ENCODE measurements at places on chromosomes 5 and 9. TPM values are rescaled to one million over a fixed set of nuclear protein-coding genes. Genes with fewer than 3 reads are reported as not detected.

HSPA5 gene
- 128 TPM for total RNA-seq

DNA sequence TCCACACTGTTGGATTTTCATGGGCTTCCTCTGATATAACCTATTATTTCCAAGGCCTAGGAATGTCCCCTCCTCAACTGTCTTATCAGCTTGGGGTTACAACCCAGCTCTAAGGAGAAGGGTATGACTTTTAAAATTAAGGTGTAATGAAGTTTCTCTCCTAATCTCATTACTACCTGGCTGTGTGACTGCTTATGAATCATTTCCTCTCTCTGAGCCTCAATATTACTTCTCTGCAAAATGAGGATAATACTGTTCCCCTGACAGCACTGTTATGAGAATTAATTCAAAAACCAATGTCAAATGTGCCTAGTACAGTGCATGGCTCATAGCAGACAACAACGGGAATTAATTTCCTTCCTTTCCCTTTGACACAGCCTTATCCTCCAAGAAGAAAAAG, 118.9 kb downstream of the NR6A1 start:
- no peak overlapping the region for H3K4me3 ChIP-seq
- H3K27me3 ChIP-seq: no peaks in the 10 kb centered on the region
- no peak overlapping the region for H3K27ac ChIP-seq
- H3K36me3 ChIP-seq: no peaks in the 10 kb centered on the region

DNA sequence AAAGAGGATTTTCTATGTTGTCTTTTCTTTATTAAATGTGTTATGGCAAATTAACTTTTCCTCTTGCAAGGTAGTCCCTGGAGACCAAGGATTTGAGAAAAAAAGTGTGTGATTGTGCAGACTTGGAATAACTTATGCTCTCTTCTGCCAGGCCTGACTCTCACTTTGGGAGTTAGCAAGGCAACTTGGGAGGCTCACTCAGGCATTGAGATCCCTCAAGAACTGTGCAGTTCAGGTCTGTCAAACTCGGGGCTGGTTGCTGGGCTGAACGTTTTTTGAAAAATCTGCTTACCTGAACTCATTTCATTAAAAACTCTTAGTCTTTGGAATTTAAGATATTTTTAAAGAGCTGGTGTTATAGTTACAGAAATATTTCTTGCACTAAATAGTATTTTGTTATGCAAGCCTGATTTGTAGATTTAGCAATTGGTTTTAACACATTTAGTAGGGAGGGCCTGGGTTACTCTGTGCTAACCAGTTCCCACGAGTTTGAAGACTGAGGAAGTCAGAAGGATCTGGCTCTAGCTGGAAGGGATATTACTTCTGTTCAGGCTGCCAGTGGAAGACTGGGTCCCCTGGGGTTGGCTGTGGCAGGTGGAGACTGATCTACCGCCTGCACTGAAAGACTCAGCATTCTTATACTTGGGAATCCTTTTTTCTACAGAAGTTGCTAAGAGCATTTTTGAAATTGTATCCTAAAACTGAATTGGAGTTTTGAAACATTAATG, 150.4 kb upstream of the PCSK5 start:
- H3K4me1 ChIP-seq: no peaks in the 10 kb centered on the region
- no peak overlapping the region for H3K27ac ChIP-seq
- no peak for DNase-seq
- H3K27me3 ChIP-seq: no peaks in the 10 kb centered on the region

- no peak overlapping the region for H3K4me3 ChIP-seq
- H3K4me1 ChIP-seq: no peaks in the 10 kb centered on the region
- H3K36me3 ChIP-seq: no peaks in the 10 kb centered on the region
- peak; percentile 86 for DNase-seq
These were observed 434.7 kb downstream of the DTWD2 start for GRCh38 chr5:118553662-118554061.
